Activated T-cell treated with anti-CD3 and anti-CD28 coated beads, Interleukin-2, amount 50 U/mL, for 24 hours (primary cell): ENCODE measurements at places on chromosomes 4 and X.
A peak's percentile ranks its signal among the peaks of the same experiment; 100 is the strongest.

GRCh38 chr4:172892300-172892699, 276.3 kb upstream of the GALNT7 start:
- H3K4me3 ChIP-seq = no peak overlapping the region
- DNase-seq = no peak
- H3K27me3 ChIP-seq = peaks cover 4% of the 10 kb centered on the region
- no peak overlapping the region for H3K27ac ChIP-seq

GRCh38 chr4:176077561-176077960, 11.9 kb downstream of the WDR17 start:
- H3K4me1 ChIP-seq = no peaks in the 10 kb centered on the region
- H3K27me3 ChIP-seq = peaks cover 8% of the 10 kb centered on the region
- DNase-seq = no peak
- no peak overlapping the region for H3K4me3 ChIP-seq

DNA sequence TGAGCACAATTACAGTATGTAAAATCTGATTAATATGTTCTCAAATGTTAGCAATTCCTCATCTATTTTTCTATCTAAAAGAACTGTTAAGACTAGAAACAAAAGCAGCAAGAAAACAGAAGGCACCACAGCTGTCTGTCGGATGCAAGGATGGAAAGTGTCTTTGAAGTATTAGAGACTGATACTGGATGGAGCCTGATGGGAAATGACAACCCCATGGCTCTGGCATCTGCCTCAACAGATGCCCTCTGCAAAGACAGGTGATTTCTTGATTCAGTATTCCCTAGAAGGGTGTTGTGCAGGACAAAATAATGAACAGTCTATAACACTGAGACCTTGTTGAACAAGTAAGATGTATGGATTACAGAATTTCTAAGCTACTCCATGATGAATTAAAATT, 19.7 kb downstream of the LRCH2 start:
- H3K4me3 ChIP-seq = no peak overlapping the region
- no peaks in the 10 kb centered on the region for H3K4me1 ChIP-seq
- H3K27me3 ChIP-seq = peaks cover 39% of the 10 kb centered on the region
- no peak overlapping the region for H3K27ac ChIP-seq
- DNase-seq = no peak

- peaks cover 28% of the 10 kb centered on the region for H3K27me3 ChIP-seq
- DNase-seq = no peak
- peak overlapping the region; percentile 94 for H3K27ac ChIP-seq
- H3K4me1 ChIP-seq = peaks cover 77% of the 10 kb centered on the region
- peak overlapping the region; percentile 57 for H3K4me3 ChIP-seq
Measured at GRCh38 chrX:45758738-45759397, 558.2 kb upstream of the DIPK2B start.

GRCh38 chr4:180539284-180539683, 1703.9 kb upstream of the TENM3 start:
- no peaks in the 10 kb centered on the region for H3K4me1 ChIP-seq
- DNase-seq = no peak
- H3K27ac ChIP-seq = no peak overlapping the region
- H3K36me3 ChIP-seq = no peaks in the 10 kb centered on the region
- H3K27me3 ChIP-seq = no peaks in the 10 kb centered on the region

DNA sequence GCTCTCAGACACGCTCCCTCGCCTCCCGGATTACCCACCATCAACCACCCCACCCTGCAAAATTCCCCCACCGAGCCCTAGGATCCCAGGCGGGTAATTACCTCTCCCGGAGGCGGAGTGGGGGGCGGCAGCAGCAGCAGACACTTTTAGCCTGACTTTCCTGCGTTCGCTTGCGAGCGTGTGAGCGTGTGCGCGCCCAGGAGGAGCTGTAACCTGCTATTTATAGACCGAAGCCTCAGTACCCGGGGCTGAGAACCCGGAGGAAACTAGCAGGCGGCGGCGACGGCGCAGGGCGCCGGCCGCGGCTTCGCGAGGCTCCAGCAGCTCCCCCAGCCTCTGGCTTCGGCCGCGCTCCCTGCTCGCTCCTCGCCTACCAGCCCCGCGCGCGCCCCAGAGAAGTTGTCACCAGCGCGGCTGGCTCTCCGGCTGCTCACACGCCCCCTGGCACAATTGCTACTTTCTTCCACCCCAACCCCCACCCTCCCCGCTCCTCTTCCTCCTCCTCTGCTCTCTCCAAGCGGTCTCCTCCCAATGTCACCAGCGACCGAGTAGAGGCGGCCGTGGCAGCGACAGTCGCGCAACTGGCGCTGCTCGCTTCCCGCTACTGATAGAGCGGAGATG, at the start of gene INPP4B:
Gene INPP4B (minus strand): TSS at position 194 of the 621 bp plus-strand sequence.
- peak within 1 kb of the TSS; percentile 88 for H3K4me3 ChIP-seq
- peaks cover 5% of the 10 kb centered on the region for H3K36me3 ChIP-seq
- peaks cover 22% of the 10 kb centered on the region for H3K4me1 ChIP-seq
- H3K27me3 ChIP-seq = peaks cover 39% of the 10 kb centered on the region
- peak within 1 kb of the TSS; percentile 84 for H3K27ac ChIP-seq

DNA sequence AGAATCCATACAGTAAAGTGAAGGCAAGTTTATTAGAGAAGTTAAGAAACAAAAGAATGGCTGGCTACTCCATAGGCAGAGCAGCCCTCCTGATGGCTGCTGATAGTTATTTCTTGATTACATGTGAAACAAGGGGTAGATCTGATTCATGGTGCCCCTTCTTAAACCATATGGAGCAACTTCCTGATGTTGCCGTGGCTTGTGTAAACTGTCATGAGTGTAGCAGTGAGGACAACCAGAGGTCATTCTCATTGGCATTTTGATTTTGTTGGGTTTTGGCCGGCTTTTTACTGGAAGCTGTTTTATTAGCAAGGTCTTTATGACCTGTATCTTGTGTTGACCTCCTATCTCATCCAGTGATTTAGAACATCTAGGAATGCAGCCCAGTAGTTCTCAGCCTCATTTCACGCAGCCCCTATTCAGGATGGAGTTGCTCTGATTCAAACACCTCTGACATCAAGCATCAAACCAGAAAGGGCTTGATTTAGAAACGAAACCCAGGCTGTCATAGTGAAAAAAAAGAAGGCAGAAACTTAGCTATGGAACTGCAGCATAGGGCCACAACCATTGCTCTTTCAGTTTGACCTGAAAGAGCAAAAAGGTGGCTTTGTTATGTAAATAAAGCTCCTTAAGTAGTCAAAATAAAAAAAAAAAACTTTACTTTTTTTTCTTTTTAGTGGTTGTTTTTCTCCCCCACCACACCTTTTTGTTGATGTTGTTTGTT, 37.8 kb downstream of the SPCS3 start:
- no peak overlapping the region for H3K4me3 ChIP-seq
- H3K27me3 ChIP-seq = no peaks in the 10 kb centered on the region
- H3K36me3 ChIP-seq = no peaks in the 10 kb centered on the region
- H3K27ac ChIP-seq = no peak overlapping the region
- DNase-seq = no peak

DNA sequence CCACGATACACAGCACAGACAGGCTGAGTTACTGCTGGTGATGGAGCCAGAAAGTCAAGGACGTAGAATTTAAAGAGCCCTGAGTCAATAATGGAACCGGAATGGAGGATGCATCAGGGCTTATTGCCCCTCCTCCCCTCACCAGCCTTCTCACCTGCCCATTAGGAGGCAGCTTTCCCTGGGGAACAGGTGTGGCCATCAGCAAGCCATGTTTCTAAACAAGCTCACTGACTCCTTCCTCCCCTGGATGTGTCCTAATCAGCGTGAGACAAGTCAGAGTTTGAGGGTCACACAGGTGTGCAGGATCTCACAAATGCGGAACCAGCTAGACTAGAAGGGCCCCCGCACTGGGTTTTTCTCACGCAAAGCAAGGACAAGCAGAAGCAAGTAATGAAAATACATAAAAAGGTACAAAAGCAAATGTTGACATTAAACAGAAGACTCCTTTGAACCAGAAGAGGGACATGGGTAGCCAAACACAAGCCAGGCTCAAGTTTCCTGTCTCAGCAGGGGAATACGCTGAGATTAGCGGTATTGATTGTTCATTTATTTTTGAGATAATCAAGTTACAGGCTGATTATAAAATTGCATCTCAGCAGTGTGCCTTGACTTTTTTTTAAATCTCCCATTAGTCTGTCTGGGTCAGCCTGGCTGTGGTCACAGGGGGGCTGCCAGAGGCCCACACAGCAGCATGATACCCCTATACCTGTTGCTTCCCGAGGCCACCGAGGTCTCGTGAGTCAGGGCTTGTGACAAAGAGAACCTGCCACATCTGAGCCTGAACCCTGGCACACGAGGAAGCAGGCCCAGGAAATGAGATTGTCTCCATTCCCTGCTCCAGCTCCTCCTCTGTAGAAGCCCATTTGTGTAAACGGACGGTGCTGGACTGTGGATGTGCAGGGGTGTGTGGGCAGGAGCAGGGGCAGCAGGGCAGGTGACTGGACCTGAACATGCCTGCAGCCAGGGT, 37.4 kb downstream of the CCKAR start:
- no peak for DNase-seq
- H3K27me3 ChIP-seq = no peaks in the 10 kb centered on the region
- H3K36me3 ChIP-seq = no peaks in the 10 kb centered on the region
- no peak overlapping the region for H3K27ac ChIP-seq
- no peak overlapping the region for H3K4me3 ChIP-seq

DNA sequence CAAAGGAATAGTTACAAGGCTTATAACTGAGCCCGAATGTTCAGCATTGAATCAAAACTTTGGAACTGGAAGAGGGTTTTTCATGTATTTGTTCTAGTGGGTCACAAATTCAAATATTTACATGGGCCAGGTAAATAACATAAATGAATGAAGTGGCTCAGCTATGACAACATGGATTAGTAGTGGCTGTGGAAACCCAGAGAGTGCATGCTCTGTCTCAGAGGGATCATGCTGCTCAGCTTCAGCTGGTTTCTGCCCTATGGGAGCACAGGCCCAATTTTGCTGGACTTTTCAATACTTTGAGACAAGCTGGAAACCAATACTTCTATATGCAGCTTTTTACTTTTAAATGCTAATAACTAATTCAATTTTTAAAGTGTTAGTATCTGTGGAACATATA, 394.0 kb upstream of the TEX13C start:
- H3K4me3 ChIP-seq = no peak overlapping the region
- H3K27ac ChIP-seq = no peak overlapping the region
- H3K36me3 ChIP-seq = no peaks in the 10 kb centered on the region
- peaks cover 12% of the 10 kb centered on the region for H3K27me3 ChIP-seq
- H3K4me1 ChIP-seq = no peaks in the 10 kb centered on the region

- no peaks in the 10 kb centered on the region for H3K27me3 ChIP-seq
- no peaks in the 10 kb centered on the region for H3K4me1 ChIP-seq
- H3K4me3 ChIP-seq = no peak overlapping the region
- no peak for DNase-seq
Measured at GRCh38 chr4:147312376-147313046, 168.4 kb upstream of the EDNRA start.

DNA sequence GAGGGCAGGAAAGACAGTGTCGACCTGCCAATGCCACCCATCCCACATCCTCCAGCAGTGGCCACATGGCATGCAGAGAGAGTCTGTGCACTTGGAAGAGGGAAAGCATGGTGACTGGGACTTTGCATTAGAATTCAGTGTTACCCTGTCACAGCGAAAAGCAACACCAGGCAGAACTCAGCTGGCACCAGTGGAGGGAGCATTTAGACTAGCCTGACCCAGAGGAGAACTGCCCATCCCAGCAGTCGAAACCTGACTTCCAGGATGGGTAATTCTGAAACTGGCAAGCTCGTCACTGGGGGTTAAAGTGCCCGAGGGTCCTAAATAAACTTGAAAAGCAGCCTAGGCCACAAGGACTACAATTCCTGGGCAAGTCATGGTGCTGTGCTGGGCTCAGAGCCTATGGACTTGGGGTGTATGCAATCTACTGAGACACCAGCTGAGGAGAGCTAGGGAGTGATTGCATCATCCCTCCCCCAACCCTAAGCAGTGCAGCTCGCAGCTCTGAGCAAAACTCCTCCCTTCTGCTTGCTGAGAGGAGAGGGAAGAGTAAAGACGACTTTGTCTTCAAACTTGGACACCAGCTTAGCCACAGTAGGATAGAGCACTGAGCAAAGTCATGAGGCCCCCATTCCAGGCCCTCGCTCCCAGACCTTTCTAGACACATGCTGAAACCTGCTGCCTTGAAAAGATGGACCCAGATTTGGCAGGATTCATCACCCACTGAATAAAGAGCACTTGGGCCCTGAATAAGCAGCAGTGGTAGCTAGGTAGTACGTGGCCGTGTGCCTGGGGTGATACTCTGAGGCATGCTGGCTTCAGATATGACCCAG, 68.8 kb downstream of the DDX60L start:
- H3K27ac ChIP-seq = no peak overlapping the region
- H3K36me3 ChIP-seq = peaks cover 69% of the 10 kb centered on the region
- no peaks in the 10 kb centered on the region for H3K27me3 ChIP-seq
- no peaks in the 10 kb centered on the region for H3K4me1 ChIP-seq
- no peak for DNase-seq

GRCh38 chr4:153257151-153257620, 52.9 kb downstream of the TRIM2 start:
- H3K4me3 ChIP-seq = no peak overlapping the region
- no peaks in the 10 kb centered on the region for H3K36me3 ChIP-seq
- H3K4me1 ChIP-seq = peaks cover 1% of the 10 kb centered on the region
- H3K27me3 ChIP-seq = peaks cover 10% of the 10 kb centered on the region

DNA sequence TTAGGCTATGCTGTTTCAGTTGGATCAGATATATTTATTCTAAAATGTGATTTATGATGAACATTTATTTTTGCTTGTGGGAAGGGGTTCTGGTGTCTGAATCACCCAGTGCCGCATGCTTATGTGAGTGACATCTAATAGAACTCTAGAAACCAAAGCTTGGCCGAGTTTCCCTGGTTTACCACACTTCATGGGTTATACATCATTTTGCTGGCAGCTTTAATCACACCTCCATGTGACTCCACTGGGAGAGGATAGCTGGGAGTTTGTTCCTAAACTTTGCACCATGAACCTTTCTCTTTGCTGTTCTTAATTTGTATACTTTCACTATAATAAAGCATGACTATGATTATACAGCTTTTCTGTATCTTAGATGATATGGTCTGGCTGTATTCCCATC, 382.9 kb downstream of the INPP4B start:
- no peak overlapping the region for H3K4me3 ChIP-seq
- H3K4me1 ChIP-seq = no peaks in the 10 kb centered on the region
- H3K27ac ChIP-seq = no peak overlapping the region
- no peaks in the 10 kb centered on the region for H3K36me3 ChIP-seq
- H3K27me3 ChIP-seq = no peaks in the 10 kb centered on the region

- H3K27ac ChIP-seq = peak overlapping the region; percentile 94
- peaks cover 57% of the 10 kb centered on the region for H3K36me3 ChIP-seq
- H3K4me1 ChIP-seq = peaks cover 81% of the 10 kb centered on the region
- H3K27me3 ChIP-seq = no peaks in the 10 kb centered on the region
Measured at GRCh38 chr4:112284662-112285411, 867 bp downstream of the TIFA start.

DNA sequence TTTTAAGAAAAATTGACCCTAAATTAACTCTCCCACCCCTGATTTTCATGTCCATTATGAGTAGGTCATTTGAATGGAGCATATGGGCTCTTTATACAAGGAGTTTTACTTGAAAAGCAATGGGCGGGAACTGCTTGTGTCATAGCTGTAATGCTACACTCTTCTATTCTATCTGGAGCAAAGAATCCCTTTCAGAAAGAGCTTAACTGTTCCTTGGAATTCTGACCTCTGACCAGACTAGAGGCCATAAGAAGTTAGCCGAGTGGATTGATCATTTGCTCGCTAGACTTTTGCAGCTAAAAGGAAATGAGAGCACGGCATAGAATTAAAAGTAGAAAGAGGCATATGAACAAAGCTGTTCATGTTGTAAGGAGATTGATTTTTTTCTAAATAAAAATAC, 79.1 kb downstream of the DOCK11 start:
- peaks cover 9% of the 10 kb centered on the region for H3K27me3 ChIP-seq
- H3K4me3 ChIP-seq = no peak overlapping the region
- peaks cover 66% of the 10 kb centered on the region for H3K36me3 ChIP-seq

GRCh38 chrX:86137071-86137470, 11.2 kb upstream of the DACH2 start:
- no peak for DNase-seq
- no peak overlapping the region for H3K4me3 ChIP-seq
- peaks cover 1% of the 10 kb centered on the region for H3K4me1 ChIP-seq
- H3K27me3 ChIP-seq = peaks cover 38% of the 10 kb centered on the region
